ENCODE measurements at places on chromosomes 3 and 15.

GRCh38 chr3:149476225-149476624, 1.7 kb downstream of the TM4SF4 start:
- no peak for DNase-seq

DNA sequence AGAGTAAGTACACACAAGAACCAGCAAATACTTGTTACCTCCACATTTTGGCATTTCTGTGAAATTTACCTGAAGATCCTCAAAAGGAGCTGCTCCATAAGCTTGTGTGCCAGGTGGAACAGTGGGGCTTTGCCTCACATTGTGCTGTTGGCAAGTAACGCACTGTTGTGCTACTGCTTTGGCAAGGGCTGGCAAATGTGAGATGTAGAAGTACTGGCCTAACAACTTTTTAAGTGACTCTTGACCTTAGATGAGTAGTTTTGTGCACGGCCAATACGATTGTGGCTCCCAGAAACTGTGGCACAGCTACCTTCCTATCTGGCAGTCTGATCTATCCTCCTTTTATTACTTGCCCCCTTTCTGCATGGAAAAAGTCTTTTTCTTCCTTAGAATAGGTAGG, 337.0 kb downstream of the KCNH8 start:
- no peak for DNase-seq

DNA sequence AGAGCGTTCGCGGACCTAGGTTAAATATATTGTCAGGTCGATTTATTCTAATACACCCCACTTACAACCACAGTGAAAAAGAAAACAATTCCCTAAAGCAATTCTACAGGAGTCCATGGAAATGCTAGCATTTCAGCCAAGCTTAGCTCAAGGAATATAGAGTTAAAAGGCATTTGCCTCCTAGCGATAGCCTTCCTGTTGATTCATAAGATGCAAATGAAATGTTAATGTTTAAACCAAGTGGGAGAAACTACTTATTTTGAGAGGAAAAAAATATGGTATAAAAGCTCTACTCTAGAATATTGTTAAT, 1.7 kb upstream of the ALCAM start:
- DNase-seq = no peak

DNA sequence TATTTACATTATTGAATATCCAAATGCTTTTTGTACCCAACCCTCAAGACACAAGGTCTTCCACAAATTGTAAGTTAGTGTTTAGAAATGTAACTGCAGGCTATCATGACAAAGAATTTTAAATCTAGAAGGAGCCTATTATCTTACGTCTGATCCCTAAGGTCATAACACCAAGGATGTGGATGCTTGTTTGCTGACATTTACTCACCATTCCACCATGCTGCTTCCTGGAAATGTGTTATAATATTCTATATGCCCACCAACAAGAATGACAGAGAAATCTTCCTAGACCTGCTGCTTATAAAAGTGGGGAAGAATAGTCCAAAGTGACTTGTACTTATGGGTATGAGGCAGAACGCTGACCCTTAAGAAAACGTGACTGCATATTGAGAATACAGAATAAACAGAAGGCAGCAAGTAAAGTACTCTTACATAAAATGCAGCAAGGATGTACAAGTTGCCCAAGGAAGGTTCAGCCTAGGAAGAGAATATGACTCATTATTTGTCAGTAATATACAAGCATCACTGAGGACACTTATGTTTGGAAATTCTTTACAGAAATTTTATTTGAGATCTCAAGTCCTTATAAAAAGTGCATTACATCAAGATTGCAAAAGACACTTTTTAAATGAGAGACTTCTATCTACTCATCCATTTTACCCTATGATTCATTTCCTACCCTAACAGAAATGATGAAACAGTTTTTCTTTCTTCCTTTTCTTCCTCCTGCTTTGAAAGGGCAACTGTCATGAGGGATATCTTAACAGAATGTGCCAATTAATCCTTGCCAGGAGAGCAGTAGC, 59.6 kb downstream of the ESYT3 start:
- no peak for DNase-seq

GRCh38 chr3:13703071-13703470, 154.1 kb downstream of the FBLN2 start:
- no peak for DNase-seq

DNA sequence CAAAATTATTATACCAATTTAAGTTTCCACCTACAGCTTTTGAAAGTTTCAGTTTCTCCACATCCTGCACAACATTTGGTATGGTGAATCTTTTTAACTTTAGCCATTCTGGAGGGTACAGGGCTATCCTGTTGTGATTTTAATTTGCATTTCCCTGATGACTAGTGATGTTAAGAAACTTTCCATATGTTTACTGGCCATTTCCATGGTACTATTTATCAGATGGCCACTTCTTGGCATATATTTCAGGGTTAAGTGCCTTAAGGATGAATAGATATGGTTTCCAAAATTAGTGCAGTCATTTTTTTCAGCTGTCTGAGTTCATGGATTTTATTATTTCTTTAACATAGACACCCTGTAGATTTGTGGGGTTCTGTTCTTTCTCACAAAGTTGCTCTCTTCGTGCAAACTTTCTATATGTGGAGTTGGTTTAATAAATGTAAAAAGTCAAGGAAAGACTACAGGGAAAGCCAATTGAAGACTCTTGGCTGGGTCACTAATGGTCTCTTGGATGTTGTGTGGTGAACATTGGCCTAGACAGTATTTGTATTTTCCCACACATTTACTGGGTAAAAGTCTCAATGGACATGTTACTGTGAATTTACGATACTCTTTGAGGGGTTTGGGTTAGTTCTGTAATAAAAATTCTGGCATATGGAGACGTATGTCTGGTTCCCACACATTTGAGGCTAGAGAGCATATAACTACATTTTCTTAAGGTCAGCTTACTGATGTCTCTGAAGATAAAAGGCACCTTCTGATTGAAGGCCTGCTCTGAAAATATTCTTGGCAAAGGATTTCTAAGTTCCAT, 147.5 kb upstream of the PDZRN3 start:
- no peak for DNase-seq

DNA sequence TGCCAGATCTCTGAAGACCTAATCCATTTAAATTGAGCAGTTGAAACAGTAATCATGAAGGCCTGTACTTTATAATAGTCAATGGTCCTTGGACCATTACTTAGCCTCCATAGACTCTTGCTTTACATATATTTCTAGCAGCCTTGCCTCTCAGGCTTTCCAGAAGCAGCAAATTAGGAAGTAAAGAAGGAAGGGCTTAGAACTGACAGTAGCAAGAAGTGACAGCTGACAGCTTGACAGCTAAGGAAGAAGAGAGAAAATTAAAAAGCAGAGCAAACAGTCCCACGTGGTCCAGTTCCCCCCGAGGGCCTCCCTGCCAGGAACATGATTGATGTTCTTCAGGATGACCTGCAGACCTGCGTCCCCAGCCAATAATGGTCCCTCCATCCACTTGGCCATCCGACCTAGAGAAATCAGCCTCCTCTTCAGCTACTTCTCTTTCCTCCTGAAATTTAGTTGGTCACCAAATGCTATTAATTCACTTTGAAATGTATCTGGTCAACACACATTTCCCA, 15.0 kb upstream of the PSMD6 start:
- no peak for DNase-seq

DNA sequence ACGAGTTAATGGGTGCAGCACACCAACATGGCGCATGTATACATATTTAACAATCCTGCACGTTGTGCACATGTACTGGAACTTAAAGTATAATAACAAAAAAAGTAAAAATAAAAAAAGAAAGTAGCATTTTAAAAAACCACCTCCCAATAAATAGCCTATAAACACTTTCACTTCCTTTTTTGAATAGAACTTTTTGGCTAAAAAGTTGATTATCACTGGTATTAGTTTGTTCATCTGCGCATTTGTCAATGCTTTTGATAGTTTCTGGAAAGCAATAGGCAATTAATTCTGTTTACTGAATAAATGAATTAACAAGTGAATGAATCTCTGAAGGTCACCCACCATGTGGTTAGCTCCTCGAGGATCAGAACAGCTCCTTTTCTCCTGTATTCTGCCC, 179.9 kb downstream of the SLC9A9 start:
- no peak for DNase-seq
